ENCODE measurements at places on chromosomes 3 and 15. TPM values are rescaled to one million over a fixed set of nuclear protein-coding genes. Genes with fewer than 3 reads are reported as not detected.

GRCh38 chr3:31509147-31509728 lies 23.5 kb upstream of the STT3B start:
- no peak for DNase-seq

- no peak for DNase-seq
Measured at GRCh38 chr15:27989838-27990237, 109.3 kb downstream of the OCA2 start.

GATM gene
- 136 TPM for total RNA-seq

- peak; percentile 83 for DNase-seq
Measured at GRCh38 chr15:40412095-40412759, 6.6 kb downstream of the IVD start.

ECE2 gene
- 0.14 TPM for total RNA-seq

DNA sequence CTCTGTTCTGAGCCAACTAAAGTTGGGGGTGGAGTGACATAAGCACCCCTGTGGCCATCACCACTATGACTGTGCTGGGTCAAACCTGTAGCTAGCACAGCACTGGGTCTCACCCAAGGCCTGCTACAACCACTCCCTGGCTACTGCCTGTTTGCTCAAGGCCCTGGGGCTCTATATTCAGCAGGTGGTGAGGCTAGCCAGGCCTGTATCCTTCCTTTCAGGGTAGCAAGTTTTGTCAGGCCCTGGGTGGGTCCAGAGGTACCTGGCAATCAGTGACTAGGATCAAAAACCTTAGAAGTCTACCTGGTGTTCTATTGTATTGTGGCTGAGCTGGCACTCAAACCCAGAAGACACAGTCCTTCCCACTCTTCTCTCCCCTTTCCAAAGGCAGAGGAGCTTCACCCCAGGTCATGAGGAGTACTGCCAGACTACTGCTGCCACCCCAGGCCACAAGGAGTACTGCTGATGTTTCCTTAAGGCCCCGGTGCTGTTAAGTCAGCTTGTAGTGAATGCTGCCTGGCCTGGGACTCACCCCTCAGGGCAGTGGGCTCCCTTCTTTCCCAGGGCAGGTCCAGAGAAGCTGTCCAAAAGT lies 170.8 kb downstream of the IGSF11 start:
- DNase-seq, result no peak

GRCh38 chr15:61746589-61746988 lies 313.7 kb downstream of the VPS13C start:
- DNase-seq, result no peak

- DNase-seq, result no peak
Measured at GRCh38 chr15:58724466-58724865, 25.0 kb downstream of the ADAM10 start.

- DNase-seq, result no peak
Measured at GRCh38 chr3:16704941-16705340, 99.7 kb upstream of the DAZL start.

GRCh38 chr15:40047415-40048210 lies 8.6 kb upstream of the SRP14 start:
- peak; percentile 45 for DNase-seq

TMEM42 gene
- total RNA-seq, result 22.0 TPM

RYR3 gene
- total RNA-seq, result 2.0 TPM

CHRNB4 gene
- total RNA-seq, result not detected

AGBL1 gene
- not detected for total RNA-seq

OR5K2 gene
- not detected for total RNA-seq
